ENCODE measurements at places on chromosomes 5 and 9.

DNA sequence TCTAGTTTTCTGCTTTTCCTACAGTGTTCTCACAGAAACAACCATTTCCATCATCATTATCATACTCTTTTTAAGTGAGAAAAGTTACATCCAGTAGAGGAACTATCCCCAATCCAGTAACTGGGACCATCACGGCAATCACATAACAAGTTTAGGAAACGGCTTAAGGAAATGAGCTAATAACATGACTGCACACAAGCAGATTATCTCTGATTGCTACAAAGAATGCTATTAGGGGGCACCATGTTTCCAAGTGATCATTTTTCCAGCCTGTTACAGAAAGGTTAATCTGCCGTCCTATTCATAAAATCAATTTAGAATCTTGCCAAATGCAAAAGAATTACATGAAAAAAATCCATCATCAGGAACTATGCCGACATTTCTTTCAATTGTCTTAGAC lies 94.6 kb downstream of the EFNA5 start:
- no peak for DNase-seq

DNA sequence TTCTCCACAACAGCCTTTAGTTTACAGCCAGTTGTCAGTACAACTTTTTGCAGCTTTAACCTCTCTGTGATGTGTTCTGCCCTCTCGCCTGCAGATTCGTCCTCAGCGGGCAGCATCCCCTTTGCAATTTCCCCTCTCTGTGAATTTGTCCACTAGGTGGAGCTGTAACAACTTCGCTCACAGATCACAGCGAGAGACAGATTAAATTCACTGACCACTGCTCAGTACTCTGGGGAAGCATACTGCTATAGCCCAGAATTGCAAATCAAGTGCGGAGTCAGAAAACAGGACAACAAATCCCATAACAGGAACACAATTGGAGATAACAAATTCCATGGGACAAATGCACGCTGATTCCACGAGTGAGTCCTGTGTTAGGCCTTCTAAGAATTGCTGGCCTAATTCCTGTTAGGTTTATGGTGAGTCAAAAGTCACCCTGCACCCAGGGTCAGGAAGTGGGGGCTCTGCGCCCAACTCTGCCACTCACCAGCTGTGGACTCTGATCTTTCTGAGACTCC lies 2124.9 kb downstream of the MAT2B start:
- no peak for DNase-seq

DNA sequence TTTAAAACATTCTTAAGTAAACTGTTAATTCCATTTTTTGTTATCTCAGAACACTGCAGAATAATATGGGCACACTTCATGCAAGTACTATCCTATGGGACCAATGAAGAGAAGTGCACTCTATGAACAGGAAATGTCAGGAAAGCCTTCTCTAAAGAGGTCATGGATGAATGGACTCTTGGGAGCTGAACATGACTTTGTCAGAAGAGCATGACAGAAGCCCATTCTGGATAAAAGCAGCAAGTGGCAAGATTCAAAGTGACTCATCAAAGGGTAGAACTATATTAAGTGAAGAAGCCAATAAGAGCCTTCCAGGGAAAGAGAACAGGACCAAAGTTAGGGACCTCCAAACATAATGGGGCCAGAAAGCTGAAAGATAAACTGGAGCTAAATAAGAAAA lies 94.0 kb downstream of the RAPGEF6 start:
- DNase-seq, result no peak

DNA sequence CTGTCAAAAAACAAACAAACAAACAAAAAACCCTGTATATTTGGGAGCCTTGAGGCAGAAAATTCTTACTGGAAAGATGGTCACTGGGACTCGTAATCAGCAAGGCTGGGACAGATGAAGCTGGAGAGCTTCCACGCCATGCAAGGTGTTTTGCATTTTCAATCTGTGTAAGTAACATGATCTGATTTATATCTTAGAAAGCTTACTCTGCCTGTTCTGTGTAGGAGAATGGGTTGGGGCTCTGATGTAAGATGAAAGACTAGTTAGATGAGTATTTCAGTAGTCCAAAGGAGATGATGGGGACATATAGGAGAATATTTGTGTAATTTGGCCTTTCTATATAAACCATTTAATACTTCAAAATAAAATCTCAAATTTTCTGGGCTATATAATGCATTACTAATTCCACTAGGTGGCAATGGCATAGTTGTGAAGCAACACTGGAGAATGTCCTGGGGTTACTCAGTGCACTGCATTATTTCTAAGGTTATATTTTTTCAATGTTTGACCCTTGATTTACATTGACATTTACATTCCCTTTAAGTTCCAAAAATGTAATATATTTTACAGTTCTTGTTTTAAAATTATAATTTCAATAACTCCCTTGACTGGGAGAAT lies 21.9 kb upstream of the FSD1L start:
- no peak for DNase-seq

DNA sequence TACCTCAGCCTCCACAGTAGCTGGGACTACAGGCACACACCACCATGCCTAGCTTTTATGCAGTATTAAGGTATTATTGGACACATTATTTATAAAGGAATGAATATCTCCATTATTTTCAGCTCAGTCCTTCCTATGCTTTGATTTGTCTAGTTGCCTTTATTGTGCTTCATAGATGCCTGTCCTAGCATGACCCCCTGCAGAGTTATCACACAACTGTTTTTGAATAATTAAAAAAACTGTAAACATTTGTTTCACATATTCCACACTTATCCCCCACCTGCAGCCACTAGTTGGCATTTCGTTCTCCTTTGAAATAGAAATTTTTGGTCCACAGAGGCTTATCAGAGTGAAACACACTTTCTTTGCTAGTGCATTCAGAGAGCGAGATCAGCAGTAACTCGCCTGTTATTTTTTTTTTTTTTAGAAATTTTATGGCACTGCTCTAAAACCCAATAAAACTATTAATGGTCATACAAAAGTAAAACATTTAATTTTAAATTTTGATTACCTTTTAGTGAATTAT lies 151.8 kb upstream of the RASA1 start:
- DNase-seq, result no peak

DNA sequence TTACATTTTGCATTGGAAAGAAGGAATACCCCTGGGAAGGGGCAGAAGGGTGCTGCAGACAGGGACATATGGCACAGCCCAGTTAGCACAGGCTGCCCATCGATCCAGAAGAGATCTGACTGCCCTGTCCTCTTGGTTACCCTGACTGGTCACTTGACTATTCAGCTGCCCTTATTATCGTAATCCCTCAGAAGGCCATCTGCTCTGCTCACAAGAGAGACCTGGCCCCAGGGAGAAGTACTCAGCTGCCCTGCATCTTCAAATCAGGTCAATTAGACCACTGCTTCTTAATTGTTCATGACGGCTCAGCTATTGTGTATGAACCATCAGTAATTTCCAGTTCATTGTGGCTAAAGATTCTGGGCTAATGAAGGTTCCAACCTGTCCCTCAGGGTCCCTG lies 345.0 kb downstream of the TLE1 start:
- DNase-seq, result no peak

DNA sequence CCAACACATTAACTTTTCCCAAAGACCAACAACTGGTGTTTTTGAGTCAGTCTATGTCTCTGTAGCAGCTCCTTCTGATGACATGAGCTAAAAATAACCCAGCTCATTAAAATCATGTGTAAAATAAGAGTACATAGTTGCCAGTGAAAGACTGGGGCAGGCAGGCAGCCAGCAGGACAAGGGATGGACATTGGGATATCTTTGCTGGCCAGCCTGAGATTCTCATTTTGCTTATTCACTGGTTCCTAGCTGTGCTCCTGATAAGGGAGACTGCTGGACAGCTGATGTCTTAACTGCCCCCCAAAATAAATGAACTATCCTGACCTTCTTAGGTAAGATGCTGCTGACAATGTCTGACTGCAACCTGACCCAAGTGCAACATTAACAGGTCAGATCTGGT lies 33.9 kb downstream of the EPB41L4B start:
- DNase-seq, result no peak

GRCh38 chr9:18109675-18110074 lies 364.3 kb upstream of the ADAMTSL1 start:
- DNase-seq, result no peak

DNA sequence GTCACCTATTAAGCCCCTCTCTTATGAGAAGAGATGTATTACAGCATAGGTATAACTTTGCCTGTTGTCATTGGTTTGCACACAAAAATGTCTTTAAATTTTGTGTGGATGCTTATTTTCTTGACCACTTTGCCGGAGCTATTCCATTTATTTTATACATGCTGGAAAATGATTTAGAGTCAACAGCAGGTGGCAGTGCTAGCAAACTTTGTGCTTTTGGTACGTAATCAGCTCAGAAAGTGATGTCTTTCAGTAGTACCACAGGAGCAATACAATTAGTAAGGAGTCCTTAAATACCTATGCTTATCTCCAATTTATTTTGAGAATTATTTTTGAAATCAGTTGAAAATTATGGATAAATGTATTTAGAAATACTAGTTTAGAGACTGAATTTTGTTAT lies 19.8 kb upstream of the NUDT12 start:
- DNase-seq, result no peak

DNA sequence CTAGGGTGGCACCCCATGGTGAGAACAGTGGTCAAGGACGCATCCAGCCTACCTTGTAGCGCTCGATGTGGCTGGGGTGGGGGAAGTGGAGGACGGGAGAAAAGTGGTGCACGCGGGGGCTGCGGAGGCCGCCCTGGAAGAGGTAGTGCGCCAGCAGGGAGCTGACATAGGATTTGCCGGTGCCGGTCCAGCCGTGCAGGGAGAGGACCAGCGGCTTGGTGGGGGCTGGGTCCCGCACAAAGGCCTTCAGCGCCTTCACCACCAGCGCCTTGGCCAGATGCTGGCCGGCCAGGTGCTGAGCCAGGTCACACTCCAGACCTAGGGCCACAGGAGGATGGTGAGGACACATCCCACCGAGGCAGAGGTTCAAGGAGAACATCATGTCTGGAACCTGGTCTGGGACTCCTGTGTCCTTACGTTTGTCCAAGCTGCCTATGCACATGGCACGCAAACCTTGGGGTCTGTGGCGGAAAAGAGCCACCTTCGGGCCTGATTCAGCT lies 797 bp downstream of the TOR2A start:
- DNase-seq, result no peak

DNA sequence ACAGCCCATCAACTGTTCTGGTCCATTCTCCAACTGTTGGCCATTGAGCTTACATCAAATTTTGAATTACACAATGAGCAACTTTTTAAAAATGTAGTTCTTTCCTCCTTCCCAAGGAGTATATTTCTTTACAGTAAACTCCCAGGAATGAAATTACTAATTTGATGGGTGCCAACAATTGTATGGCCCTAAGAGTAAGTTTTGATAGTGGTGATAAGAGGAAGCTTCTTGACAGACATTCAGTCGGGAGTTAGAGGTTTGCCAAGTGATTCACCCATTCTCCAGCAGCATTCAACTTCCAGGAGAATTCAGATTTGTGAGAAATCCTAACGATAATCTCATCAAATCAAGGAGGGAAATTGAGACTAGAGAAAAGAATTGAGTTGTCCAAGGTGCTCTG lies 579.9 kb downstream of the ACTL7B start:
- no peak for DNase-seq

- DNase-seq, result no peak
Observed at GRCh38 chr5:153209016-153209415, 281.5 kb upstream of the GRIA1 start.

DNA sequence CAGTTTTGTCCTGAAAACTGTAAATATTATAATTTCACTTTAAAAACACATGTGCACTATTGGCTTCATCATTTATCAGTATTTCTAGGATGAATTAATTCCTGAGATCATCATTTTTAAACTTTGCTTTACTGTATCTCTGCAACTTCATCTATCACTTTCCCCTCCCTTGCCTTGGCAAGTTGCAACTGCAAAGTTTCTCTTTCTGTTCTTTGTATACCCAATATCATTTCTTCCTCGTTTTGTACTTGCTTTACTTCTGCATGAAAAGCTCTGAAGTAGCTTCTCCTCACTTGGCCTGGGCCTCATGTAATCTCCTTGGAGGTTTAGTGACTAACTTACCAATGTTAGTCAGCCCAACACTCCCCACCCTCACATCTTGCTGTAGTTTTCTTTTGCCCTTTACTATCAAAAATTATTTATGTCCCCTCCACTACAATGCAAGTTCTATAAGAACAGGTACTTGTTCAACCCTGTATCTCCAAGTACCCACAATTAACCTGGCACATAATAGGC lies 12.8 kb downstream of the C5orf63 start:
- DNase-seq, result no peak

DNA sequence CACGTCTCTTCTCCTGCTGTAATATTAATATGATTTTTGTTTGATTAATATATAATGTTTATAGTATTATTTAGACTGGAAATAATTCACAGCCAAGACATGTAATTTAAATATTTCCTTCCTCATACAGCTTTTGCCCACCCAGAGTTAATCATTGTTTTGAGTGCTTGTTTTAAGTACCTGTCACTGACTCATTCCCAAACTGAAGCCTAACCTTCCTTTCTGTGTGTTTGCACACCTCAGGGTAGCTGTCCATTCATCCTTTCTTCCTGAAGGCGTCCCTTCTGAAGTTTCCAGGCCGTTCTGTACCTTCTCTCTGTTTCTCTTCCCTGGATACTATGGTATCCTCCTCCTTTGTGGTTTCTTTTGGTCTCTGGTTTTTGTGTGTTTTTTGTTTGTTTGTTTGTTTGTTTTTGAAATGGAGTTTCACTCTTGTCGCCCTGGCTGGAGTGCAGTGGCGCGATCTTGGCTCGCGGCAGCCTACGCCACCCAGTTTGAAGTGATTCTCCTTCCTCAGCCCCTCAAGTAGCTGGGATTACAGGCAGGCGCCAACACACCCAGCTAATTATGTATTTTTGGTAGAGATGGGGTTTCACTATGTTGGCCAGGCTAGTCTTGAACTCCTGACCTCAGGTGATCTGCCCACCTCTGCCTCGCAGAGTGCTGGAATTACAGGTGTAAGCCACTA lies 312.4 kb downstream of the DOCK8 start:
- DNase-seq, result no peak

DNA sequence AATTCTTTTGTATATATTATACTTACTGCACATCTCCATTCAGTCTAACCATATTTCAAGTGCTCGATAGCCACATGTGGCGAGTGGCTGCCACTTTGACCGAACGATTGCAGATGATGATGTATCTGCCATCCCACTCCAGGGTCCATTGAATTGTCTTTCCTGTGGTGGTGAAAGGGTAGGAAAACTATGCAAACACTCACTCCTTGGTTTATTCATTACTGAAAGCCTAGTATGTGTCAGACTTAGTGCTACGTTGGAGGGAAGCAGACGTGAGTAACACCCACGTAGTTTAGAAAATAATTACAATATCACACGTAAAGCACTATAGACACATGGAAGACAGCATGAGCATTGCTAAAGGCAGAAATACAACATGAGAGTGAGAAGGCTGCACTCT lies 353.7 kb downstream of the CSNK1G3 start:
- no peak for DNase-seq

- DNase-seq, result no peak
Observed at GRCh38 chr9:125745018-125745417, 2.2 kb upstream of the PBX3 start.

DNA sequence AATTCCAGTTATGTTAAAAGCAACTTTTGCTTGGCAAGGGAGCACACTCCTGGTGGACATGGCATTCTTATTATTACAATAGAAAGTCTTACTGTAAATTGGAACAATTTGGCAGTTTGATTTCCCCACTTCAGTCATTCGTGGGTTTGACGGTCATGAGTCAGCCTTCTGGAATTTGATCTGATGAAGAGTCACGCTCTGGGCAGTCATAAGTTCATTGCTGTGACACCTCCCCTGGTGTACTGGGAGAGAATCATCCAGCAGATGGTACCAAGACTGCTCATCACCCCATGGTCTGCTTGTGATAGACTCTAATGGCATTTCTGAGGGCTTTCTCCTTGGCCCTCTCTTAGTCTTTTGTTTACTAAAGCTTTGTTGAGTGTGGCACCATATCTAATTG lies 53.8 kb downstream of the GLRA1 start:
- DNase-seq, result no peak

GRCh38 chr5:157778121-157778805 lies 34.8 kb downstream of the LSM11 start:
- no peak for DNase-seq

Data from CD8-positive, alpha-beta T cell (primary cell).